SK-N-SH treated with all-trans-retinoic acid at 6 μM for 48 hours (cell line): ENCODE measurements at places on chromosomes 3 and 15.

- no peak for ATAC-seq
Measured at GRCh38 chr3:51379301-51379700, 5.8 kb upstream of the MANF start.

- ATAC-seq: no peak
Measured at GRCh38 chr3:152497457-152497856, 228.7 kb downstream of the MBNL1 start.

- no peak for ATAC-seq
Measured at GRCh38 chr15:70217226-70218160, 119.8 kb upstream of the TLE3 start.

GRCh38 chr3:8622873-8623691 lies 21.5 kb downstream of the SSUH2 start:
- peak; percentile 97 for ATAC-seq

DNA sequence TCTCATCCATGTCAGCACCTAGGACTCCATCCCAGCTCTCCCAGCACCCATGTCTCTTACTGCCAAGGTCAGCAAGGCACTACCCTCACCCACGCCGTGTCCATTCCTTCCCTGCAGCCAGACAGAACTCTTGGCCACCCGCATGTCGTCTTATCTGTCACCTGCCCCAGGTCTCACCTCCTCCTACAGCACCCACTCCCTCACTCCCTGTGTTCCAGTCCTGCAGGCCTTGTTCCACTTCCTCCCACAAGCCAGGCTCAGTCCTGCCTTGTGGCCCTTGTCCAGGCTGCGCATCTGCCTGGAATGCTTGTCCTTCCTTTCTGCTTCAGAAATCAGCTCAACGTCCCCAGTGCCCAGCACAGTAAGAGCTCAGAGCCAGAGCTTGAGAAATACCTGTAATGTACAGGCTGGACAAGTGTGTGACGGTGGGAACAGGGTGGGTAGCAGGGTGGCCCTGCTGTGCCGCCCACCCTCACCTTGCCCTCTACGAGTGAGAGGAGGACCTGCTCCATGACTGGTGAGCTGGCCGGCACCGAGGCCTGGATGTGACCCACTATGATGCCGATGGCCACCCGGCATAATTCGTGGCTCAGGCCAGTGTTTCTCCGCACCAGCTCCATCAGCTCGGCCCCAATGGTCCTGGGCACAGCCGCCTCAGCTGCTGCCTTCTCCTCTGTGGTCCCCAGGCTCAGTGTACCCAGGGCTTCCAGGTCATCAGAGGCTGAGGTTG lies 4.7 kb downstream of the NCKIPSD start:
- no peak for ATAC-seq
